ENCODE measurements at places on chromosomes 4 and X.

- DNase-seq = no peak
These were observed 2156.6 kb upstream of the TENM3 start for GRCh38 chr4:180086480-180087190.

GRCh38 chr4:107863416-107863815 lies 38.7 kb downstream of the SGMS2 start:
- no peak for DNase-seq

GRCh38 chr4:177118596-177118995 lies 191.1 kb upstream of the NEIL3 start:
- no peak for DNase-seq

- DNase-seq = no peak
These were observed 28.7 kb upstream of the DIPK2B start for GRCh38 chrX:45229348-45229747.

- DNase-seq = no peak
These were observed 121.4 kb downstream of the LUZP4 start for GRCh38 chrX:115410731-115411428.

DNA sequence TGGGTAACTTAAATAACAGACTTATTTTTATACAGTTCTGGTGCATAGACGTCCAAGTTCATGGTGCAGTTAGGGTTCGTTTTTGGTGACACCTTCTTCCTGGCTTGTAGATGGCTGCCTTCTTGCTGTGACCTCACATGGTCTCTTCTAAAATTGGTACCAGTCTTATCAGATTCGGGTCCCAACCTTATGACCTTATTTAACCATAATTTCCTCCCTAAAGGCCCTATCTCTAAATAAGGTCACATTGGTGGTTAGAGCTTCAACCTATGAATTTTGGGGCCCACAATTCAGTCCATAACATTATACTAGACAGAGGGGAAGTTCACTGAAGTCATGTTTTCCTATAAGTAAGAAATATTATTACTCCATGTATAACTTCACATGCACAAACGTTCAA lies 128.0 kb downstream of the CFAP299 start:
- DNase-seq = no peak

DNA sequence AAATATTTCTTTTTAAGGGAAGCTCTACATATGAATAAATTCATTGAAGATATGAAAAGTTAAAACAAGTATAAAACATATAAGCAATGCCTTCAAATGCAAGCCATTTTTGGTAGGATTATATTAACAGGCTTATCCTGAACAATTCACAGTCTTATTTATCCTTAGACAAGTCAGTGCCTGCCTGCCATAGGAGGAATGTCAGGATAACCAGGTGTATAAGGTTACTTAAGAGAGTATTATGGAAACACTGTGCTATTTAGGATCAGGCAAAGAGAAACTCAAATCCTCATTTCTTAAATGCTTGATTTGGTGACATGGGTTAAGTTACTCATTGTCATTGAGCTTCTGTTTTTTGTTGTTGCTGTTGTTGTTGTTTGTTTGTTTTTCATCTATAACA lies 2029.9 kb upstream of the AGA start:
- DNase-seq = no peak

DNA sequence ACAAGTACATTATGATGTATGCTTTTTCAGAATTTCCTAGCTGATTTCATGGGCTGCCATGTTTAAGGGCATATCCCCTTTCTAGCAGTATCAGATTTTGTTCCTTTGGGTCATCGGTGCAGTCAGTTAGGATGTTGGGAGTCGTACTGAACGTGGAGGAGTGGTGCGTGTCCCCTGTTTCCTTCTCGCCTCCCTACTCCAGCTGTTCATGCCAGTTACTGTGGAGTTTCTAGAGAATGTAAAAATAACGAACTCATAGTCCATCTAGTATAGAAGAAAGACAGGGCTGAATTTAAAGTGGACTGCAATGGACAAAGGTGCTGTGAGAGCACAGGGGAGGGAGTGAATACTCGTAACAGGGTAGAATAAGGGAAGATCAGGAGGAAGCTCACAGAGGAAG lies 111.3 kb downstream of the CEP135 start:
- DNase-seq = no peak

DNA sequence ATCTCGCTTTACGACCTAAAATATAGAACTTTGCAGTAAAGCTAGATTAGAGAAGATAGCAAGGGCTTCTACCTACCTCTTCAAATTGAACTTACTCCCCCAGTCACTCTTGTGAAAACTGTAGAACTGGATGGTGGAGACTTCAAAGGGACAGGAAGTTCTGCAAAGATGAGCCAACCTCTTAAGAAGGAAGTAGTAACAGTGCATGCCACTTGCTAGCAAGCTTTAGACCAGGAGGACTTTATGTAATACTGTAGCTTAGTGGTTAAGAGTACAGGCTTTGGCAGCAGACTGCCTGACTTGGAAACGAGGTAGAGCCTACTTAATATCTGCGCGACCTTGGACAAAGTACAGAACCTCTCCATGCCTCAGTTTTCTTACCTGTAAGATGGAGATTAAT lies 27.5 kb upstream of the VBP1 start:
- DNase-seq = no peak
